ENCODE measurements at places on chromosomes 6 and 20.
A peak's percentile ranks its signal among the peaks of the same experiment; 100 is the strongest.

GRCh38 chr6:124199286-124199685 lies 395.6 kb downstream of the NKAIN2 start:
- no peak for DNase-seq

DNA sequence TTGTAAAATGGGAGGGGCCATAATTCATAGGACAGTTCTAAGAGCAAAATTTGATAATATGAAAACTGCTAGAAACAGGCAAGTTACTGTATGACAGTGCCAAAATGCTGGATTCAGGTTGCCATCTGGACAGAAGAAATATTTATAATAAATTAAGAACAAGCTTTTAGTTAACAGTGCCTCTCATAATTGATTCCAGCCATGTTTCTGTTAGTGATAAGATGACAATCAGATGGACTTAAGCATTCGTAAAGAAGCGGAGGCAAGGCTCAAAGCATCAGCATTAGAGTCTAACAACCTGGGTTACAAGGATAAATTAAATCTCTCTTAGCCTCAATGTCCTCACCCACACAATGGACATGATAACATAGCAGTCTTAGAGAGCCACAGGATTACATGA lies 61.0 kb downstream of the SESN1 start:
- DNase-seq: no peak

DNA sequence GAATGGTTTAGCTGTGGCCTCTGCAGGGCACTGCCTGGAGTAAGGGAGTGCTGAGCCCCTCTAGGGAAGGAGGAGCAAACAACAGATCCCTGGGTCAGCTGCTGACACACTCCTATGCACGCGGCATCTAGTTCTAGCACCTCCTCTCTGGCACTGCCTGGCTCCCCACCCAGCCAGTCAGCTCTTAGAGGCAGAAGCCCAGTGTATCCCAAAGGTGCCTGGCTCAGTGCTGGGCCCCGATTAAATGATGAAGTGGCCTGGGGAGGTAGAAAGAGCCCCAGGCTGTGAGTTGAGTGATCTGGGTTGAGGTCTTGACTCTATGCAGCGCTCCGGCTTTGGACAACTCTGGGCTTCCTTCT lies 7.6 kb upstream of the VEGFA start:
- no peak for DNase-seq

GRCh38 chr6:148441454-148441911 lies 98.8 kb downstream of the SASH1 start:
- DNase-seq: peak; percentile 89

- DNase-seq: no peak
Observed at GRCh38 chr6:97820400-97820799, 537.4 kb upstream of the MMS22L start.

GRCh38 chr6:30855429-30856075 lies 28.8 kb upstream of the DDR1 start:
- DNase-seq: no peak

- DNase-seq: no peak
Observed at GRCh38 chr6:87110636-87111035, 15.7 kb upstream of the CGA start.

DNA sequence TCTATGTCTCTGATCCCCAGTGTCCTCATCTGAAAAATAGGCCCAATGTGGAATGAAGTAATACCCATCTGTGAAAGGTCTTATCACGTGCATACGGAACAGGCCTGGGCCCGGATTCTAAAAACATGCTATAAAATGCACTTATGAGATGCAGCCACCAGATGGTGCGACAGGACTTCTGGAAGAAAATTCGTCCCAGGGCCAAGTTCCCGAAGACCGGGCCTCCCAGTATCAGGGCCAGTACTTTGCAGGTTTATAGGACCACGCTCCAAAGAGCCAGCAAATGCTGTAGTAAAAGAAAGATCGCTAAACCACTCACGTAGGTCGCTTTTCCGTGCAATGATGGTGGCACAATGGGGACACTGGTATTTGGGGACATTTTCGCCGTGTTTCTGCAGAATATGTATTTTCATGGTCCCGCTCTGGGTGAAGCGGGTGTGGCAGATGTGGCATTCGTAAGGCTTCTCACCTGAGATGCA lies 10.6 kb downstream of the CTCFL start:
- DNase-seq: peak; percentile 69

DNA sequence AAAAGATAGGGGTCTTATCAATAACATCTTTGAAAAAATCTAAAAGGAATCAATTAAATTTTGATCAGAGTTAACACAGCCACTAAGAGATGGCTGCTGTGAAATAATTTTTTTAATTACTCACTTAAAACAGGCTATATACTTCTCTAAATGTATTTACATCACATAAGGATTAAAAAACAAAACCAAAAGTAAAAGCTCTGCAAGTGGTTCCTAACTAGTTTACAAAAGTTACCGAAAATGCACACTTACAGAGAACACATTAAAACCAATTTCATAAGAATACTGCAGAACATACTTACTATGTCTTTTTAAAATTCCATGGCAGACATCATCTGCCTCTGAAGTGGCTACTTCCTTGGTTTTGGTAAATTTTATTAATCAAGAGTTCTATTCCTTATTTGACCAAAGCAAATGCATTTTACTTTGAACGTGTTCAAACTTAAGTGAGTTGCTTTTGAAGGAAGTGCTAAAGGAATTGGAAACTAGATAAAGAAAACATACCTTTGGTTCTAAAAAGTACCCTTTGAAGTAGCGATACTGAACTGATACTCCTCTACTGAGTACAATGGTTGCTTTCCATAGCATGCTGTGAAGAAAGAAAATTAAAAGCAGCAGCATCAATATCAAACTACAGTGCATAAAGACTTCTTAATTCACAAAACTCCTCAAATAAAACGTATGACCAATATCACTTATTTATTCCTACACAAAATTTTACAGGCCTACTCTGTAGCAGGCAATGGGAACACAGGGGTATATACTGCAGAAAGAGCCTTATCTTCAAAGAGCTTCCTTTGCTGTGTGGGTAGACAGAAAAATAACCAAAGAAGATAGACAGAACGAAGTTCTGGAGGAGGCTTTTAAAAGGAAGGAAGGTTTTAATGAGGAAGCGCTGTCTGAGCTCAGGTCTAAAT lies 157.1 kb upstream of the SHLD1 start:
- no peak for DNase-seq

DNA sequence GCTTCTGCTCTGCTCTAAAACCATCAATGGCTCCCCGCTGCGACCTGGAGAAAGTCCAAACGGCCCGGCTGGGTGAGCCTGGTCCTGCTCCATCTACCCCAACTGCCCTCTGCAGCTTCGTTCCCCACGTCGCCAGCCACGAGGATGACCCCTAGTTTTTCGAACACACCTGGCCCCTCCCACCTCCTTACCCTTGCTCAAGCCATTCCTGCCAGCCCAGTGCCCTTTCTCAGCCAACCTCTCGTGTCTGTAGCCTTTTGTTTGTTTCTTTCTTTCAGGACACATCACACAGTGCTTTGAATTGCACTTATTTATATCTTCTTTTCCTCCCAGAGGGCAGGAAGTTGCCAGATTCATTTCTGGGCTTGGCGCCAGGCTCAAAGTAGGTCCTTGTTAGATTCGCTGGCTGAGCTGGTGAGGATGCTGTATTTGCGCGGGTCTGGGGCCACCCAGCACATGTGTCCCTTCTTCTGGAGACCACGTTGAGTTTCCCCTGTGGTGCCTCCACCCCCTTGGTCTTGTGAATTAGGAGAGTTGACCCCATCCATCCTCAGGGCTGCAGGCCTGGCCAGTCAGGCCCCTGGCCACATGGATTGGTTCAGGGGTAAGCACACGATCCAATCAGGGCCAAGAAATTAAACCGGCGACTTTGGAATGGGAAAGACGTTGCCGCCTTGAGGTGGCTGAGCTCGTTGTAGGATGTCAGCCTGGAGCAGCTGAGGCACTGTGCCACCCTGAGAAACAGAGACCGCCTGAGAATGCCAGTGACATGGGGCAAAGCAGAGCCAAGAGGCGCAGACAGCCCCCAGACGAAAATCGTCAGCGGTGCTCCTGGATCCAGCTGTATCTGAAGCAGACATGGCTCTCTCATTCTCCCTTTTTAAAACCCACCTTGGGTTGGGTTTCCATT lies 156.0 kb downstream of the CEBPB start:
- peak; percentile 83 for DNase-seq

GRCh38 chr6:12580290-12580689 lies 136.3 kb upstream of the PHACTR1 start:
- no peak for DNase-seq

DNA sequence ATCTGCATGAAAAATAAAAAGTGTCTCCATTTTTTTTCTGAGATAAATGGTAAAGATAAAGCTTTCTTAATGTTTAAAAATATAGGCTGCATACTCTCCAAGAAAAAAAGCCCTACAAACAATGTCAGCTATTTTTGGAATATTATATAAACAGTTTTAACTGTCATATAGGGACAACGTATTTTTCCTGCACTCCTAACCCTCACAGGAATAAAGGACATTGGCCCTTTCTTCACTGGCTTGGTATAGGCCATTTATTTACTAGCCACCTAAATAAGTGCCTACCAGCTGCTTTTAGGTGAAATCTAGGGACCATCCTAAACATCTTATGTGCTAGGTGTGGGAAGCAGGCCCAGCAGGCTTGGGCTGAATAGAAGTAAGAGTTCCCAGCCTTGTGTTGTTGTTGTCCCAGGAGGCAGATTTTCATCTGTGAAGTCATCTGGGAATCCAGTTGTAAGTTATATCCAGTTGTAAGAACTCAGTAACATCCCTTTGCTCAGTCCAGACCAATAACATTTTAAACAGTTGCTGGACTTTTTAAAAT lies 21.3 kb downstream of the FOXO3 start:
- DNase-seq: no peak

- no peak for DNase-seq
Observed at GRCh38 chr20:49570828-49571552, 3.1 kb upstream of the PTGIS start.

- no peak for DNase-seq
Observed at GRCh38 chr20:14637441-14637840, 300.0 kb upstream of the FLRT3 start.

- DNase-seq: no peak
Observed at GRCh38 chr20:60132827-60133670, 174.8 kb downstream of the CDH26 start.

DNA sequence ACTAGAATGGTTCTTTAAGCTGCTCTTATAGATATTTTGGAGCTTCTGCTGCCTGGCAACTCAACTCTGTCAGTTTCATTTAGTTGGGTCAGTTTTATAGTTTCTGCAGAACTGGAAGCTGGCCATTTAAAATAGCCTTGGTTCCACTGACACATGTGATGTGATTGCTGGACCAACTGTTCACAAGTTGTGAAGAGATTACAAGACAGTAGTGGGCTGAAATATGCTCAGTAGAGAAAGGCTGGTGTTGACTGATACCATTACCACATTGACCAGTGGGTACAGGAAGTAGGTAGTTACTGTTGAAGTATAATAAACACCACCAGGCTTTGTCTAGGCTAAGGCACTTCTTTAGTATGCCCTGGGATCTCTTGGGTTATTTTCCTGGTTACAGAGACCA lies 39.0 kb downstream of the BCKDHB start:
- DNase-seq: no peak

- DNase-seq: no peak
Observed at GRCh38 chr6:161836643-161837448, 563.0 kb upstream of the AGPAT4 start.

DNA sequence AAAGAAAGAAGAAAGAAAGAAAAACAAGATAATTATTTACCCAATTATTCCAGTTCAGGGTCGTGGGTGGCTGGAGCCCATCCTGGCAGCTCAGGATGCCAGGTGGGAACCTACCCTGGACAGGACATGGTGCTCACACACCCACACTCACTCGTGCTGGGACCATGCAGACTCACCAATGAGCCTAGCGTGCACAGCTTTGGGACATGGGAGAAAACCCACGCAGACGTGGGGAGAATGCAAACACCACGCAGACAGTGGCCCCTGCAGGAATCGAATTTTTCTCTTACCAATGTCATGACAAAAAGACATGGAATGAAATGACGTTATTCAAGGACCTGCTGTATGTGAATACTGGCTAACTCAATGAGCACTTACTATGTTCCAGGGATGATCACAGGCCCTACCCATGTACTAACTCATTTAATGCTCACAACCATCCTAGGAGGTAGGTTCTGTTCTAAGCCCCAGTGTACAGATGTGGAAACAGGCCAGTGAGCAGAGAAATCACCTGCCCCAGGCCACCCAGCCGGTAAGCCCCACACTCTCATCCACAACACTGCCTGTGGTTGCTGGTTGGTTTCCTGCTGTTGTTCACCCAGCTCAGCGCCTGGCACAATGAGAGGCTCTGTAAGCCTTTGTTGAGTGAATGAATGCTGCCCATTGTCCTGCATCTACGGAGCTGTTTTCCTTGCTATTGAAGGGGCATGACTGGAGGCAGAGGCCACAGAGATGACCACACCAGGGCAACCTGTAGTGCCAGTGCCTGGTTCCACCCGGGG lies 6.8 kb upstream of the PI16 start:
- DNase-seq: peak; percentile 57

DNA sequence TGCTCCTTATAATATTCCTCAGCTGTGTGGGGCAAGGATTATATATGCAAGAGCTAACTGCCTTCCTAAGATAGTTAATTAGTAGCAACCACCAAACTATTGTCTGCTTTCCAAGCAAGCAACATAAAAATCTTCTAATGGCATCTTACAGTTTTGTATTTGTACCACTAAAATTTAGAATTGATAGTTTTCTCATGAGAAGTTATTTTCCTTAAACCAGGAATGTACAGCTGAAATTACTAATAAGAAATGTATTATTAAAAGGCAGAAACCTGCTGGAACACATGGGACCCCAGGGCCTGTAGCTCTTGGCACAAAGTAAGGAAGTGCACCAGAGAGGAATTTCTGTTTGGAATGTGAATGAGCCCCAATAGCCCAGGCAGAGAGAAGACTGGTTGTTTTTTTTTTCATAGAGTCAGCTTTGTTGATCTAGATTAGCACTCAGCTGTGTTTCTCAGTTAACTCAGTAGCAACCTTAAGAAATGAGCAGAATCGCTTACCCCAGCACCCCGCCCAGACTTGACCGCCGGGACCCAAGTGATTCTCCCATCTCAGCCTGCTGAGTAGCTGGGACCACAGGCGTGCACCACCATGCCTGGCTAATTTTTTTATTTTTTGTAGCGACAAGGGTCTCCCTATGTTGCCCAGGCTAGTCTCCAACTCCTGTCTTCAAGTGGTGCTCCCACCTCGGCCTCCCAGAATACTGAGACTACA lies 2.6 kb downstream of the MGME1 start:
- peak; percentile 57 for DNase-seq

GRCh38 chr6:34459899-34460593 lies 5.8 kb upstream of the PACSIN1 start:
- peak; percentile 68 for DNase-seq

GRCh38 chr6:45724511-45724910 lies 291.1 kb downstream of the CLIC5 start:
- peak; percentile 74 for DNase-seq

GRCh38 chr20:31829731-31830130 lies 10.6 kb downstream of the MYLK2 start:
- DNase-seq: no peak

- peak; percentile 88 for DNase-seq
Observed at GRCh38 chr6:56804996-56805395, 149.9 kb upstream of the BEND6 start.

DNA sequence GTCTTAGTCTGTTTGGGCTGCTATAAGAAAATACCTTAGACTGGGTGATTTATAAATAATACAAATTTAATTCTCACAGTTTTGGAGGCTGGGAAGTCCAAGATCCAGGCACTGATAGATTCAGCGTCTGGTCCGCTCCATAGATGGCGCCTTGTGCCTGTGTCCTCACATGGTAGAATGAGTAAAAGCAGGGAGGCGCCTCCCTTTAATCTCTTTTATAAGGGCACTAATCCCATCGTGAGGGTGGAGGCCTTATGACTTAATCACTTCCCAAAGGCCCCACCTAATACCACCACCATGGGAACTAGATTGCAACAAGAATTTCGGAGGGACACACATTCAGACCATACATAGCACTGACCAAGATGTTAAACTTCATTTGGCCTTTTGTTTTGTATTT lies 91.2 kb upstream of the TMEM181 start:
- no peak for DNase-seq

GRCh38 chr20:37395410-37395797 lies 49.5 kb downstream of the SRC start:
- DNase-seq: no peak
